Kidney epithelial cell (primary cell): ENCODE measurements at places on chromosomes 1 and 21. TPM values are rescaled to one million over a fixed set of nuclear protein-coding genes. Genes with fewer than 3 reads are reported as not detected.

The CCDC27 gene
- not detected in 2 replicates for total RNA-seq

The CNTN2 gene
- not detected in 2 replicates for total RNA-seq

The PRAMEF18 gene
- total RNA-seq = not detected in 2 replicates

The ANGPTL7 gene
- total RNA-seq = not detected in 2 replicates

The GJA8 gene
- not detected in 2 replicates for total RNA-seq

The SGIP1 gene
- 6.9 and 9.4 TPM in 2 replicates for total RNA-seq

The MMP23B gene
- 4.9 and 6.5 TPM in 2 replicates for total RNA-seq

The CHRM3 gene
- 0.21 and 0.88 TPM in 2 replicates for total RNA-seq

The FMO4 gene
- 0.84 and 1.8 TPM in 2 replicates for total RNA-seq

DNA sequence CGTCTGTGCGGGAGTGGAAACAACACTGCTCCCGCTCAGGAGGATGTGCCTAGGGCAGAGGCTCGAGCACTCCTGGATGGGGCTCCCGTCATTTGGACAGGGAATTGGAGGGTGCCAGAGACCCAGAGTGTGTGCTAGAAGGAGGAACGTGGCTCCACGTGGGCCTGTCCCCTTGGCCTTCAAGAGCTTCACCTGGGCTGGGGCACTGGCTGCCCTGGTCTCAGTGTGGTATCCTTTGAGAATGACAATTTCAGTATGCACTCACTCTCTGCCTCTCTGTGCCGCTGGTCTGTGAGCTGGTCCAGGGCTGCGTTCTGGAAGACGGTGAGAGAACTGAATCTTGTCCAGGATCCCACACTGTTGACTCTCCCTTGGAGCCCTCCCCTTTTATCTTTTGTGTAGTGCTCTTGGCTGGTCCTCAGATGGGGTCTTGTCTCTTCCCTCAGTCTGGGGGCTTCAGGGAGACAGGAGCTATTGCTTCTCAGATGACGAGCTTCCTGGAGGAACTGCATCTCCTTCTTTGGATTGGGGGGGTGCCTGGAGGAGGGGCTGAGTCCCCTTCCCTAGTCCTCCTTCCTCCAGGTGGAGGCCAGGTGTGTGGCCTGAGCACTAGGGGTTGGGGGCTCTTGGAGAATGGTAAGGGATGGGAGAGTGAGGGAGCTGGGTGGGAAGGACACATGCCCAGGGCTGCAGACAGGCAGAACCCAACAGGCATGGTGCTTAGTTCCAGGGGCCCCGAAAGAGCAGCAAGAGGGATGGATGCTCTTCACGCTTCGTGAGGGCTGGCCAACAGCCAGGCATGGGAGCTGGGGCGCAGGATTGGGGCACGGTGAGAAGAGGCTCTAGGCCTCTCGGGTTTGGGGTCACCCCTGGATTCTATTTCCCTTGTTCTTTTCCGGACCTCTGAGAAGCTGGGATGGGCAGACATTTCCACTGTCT lies 14.8 kb upstream of the ETV3L start:
- no peak for DNase-seq

DNA sequence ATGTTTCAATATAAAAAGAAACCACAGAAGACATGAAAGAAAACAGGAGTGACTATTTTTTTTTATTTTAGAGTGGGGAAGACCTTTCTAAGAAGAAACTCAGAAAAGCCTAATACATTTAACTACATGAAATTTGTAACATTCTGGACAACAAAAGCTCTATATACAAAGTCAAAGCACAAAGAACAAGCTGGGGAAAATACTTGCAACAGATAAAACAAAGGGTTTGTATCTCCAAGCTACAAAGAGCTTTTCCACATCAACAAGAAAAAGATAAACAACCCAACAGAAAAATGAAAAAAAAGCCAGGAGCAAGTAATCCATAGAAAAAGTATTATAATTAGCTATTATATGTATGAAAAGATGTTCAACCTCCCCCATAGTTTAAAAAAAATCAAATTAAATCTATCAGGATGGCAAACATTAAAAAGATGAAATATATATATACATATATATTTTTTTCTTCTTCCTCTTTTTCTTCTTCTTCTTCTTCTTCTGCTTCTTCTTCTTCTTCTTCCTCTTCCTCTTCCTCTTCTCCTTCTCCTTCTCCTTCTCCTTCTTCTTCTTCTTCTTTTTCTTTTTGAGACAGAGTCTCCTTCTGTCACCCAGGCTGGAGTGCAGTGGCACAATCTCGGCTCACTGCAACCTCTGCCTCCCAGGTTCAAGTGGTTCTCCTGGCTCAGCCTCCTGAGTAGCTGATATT lies 49.1 kb upstream of the EPS8L3 start:
- no peak for DNase-seq

- no peak for DNase-seq
Observed at GRCh38 chr21:30083225-30083945, 83.2 kb downstream of the CLDN17 start.

DNA sequence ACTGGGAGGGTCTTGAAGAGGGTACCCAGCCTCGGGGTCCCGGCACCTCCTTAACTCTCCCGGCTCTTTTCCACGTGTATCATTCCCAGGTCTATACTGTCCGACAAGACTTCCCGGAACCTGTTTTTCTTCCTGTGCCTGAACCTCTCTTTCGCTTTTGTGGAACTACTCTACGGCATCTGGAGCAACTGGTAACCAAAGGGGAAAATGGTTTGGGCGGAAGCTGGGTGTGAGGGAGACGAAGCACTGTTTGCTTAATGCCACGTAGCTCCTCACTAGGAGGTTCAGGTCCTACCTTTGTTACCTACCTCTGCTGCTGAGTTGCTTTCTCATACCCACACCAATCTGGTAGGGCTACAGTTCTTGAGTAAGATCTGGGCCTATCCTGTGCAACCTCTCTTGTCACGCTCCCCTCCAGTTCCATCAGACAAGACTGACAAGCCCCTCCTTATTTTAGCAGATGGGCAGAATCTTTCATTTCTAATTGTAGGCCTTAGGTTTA lies 642 bp downstream of the SLC30A7 start:
- DNase-seq = no peak

DNA sequence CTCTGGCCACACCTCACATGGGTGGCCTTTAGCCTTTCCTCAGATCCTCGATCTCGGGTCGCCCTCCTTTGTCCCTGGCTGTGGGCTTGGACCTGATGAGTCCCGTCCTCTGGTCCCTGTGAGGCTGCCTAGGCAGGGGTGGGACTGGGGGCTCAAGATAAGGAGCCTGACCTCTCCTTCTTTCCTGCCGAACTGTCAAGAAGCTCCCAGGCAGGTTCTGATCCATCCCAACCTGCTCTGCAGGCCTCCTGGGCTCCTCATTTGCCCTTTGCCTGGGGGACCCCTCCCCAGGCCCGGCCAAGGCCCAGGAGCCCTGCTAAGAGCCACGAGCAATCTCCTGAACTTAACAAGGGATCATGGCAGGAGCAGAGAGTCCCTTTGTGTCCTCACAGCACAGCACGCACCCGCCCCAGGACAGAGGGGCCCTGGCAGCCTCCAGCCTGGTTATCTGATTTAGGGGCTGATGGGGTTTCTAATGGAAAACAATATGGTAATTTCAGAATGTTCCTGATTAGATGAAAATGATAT lies 82.4 kb upstream of the POU3F1 start:
- no peak for DNase-seq

DNA sequence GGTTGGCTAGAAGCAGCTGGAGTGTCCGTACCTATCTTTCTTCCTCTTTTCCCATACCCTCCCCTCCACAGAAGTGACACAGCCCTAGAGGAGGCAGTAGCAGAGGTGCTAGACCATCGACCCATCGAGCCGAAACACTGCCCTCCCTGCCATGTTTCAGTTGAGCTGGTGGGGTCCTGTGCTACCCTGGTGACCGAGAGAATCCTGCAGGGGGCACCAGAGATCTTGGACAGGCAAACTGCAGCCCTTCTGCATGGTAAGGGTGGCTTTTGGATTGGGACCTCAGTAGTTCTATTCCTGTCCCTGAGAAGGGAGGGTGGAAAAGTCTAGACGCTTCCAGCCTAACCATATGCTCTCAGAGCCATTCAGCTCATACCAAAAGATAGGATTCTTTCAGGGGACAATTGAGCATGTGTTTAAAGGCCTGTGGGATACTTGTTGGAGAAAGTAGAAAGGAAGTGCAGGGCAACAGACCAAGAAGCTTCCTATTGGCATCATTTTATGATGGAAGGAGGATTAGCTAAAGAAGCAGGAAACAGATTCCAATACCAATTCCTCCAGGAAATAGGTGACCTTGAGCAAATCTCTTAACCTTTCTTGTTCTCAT lies 11.7 kb upstream of the BNIPL start:
- no peak for DNase-seq

- no peak for DNase-seq
Observed at GRCh38 chr1:232318143-232318542, 311.8 kb downstream of the SIPA1L2 start.

DNA sequence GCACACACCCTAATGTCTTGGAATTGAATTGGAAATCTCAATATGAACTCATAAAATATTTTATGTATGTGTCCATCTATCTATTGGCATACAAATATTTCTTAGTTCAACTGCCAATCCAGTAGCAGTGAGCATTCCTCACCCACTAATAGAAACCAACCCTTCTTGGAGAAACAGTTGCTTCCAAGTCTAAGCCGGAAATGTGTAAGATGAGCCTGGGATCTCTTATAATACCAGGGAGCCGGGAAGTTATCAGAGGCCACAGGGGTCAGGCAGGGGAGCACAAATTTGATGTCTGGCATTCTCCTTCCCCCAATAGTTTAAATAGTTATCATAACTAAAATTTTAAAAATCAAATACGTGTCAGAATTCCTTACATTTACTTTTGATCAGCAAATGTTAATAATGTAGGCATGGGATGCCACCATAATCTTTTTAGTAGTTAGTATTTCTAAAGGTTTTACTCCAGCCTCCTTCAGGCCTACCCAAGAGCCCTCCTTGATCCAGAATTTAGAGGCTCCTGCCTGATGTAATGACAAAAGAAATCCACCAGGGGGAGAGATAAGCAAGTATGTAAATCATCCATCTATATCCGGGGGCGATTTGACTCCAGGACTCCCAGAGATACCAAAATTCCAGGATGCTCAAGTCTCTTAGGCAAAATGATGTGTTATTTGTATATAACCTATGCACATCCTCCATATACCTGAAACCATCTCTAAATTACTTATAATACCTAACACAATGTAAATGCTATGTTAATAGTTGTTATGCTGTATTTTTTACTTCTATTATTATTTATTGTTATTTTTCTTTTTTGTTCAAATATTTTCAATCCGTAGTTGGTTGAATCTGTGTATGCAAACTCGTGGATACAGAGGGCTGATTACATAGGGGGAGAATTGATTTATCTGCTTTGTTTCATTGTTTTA lies 218.7 kb upstream of the COA6 start:
- DNase-seq = peak; percentile 50

DNA sequence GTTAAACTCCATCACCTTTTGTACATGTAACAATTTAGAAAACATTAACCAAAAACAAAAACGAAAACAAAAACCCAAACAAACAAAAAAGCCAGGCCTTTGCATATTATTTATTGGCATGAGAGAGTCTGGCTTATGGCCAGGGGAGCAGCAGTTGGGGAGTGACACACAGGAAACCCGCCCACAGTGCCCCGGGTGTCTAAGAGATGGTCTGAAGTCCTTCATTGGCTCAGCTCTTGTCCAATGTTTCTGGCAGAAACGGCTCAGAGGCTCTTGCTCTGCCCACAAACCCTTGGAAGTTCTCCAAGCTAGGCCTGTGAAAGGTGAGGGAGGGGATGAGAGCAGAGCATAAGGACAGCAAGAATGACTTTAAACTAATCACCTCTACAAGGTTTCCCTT lies 131.5 kb downstream of the CNIH3 start:
- DNase-seq = no peak

- DNase-seq = no peak
Observed at GRCh38 chr1:204483791-204484190, 10.8 kb downstream of the PIK3C2B start.

DNA sequence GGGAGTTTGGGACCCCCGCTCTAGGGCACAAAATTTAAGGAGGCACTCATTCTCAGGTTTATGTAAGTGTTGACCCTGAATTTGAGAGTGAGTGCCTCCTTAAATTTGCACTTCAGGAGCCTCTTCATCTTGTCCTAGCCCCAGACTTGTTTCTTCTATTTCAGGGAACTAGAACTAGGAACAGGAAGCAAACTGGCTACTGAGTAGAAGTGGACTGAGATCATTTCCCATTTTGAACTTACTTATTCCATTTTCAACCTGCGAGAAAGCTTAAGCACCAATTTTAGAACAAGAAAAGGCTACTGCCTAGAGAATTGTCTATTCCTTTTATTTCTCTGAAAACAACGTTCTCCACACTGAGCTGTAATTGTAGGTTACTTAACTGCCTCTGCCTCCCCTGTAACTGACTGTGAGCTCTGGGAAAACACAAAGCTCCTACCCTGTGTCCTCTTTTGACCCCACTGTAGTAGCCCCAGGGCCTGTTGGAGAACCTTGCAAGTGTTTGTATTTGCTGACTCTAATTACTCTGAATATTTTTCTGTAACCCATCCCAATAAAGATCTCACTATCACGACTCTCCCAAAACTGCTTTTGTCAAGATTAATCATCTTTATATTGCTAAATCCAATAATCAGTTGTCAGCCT lies 2.5 kb downstream of the PPT1 start:
- no peak for DNase-seq

- peak; percentile 43 for DNase-seq
Observed at GRCh38 chr1:87787551-87787950, 458.9 kb downstream of the LMO4 start.

DNA sequence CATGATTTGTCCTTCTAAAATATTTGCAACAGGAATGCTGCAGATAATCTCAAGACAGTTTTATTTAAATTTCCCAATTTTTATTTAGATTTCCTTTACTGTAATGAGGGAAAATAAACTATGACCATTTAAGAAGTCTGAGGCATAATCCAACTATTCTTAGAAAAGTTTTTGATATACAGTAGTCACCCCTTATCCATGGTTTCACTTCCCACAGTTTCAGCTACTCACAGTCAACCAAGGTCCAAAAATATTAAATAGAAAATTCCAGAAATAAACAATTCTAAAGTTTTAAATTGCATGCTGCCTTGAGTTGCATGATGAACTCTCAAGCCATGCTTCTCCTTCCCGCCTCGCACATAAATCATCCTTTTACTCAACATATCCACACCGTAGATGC lies 33.3 kb downstream of the TOR3A start:
- DNase-seq = no peak

GRCh38 chr1:84163123-84163931 lies 19.3 kb downstream of the PRKACB start:
- DNase-seq = no peak

- no peak for DNase-seq
Observed at GRCh38 chr1:166703726-166704462, 135.4 kb upstream of the POGK start.

GRCh38 chr1:243559575-243560162 lies 290.4 kb downstream of the AKT3 start:
- DNase-seq = no peak

- DNase-seq = no peak
Observed at GRCh38 chr1:108512239-108513043, 47.5 kb upstream of the EEIG2 start.
